ENCODE measurements at places on chromosomes 3 and 15. TPM values are rescaled to one million over a fixed set of nuclear protein-coding genes. Genes with fewer than 3 reads are reported as not detected.

DNA sequence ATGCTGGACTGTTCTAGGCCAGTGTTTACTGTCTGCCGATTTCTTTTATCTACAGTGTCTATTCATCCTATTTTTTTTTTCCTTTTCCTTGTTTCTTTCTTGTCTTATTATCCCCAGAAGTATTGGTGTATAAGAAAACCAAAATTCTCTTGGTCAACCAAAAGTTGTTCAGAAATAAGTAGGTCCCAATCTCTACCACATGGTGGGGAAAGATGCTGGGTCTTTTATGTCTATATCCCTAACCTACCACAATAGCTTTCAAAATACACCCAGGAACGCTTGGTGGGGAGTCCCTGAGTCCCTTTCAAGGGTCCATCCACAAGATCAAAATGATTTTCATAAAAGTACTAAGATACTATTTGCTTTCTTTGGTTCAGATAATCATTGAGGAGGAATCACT is 225.6 kb downstream of the CLSTN2 start:
- no peak for DNase-seq

GRCh38 chr3:52216585-52217408 is 8.6 kb downstream of the TLR9 start:
- DNase-seq, result peak; percentile 96

- no peak for DNase-seq
Measured at GRCh38 chr3:109045271-109046040, 72.5 kb downstream of the MORC1 start.

DNA sequence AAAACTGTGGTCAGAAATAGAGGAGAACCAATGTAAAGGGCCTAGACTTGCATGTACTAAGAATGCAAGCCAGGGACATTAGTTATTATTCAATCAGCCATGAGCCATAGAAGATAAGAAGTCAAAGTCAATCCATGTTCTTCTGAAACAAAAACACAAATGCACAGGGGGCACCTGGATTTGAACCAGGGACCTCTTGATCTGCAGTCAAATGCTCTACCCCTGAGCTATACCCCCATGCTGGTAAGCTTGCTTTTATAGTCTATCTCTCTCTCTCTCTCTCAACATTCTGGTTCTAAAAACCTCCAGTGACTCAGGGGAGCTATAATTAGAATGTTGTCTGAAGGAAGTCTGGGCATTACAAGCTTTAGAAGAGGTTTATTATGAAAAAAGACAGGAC is 85.6 kb upstream of the ACP3 start:
- peak; percentile 71 for DNase-seq

- DNase-seq, result no peak
Measured at GRCh38 chr15:59764775-59765174, 75.7 kb upstream of the BNIP2 start.

GRCh38 chr3:50591196-50591741 is 20.3 kb downstream of the CISH start:
- DNase-seq, result no peak

DNA sequence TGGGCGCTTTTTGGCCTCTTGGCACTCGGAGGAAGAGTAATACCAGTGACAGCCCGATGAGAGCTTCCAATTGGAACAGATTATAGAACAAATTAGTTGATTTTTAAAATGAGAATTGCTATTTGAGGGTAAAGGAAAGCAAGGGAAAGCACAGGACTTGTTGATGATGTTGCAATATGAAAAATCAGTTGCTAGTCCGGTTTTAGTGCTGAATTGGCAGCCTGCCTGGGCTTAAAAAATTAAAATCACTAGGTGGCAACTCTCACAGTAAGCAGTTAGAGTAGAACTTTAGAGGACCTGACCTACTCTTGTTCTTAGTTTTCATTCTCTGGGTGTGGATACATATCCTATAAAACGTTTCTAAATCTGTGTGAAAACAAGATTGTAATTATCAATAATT is 2.1 kb upstream of the SCAANT1 start:
- DNase-seq, result no peak

DNA sequence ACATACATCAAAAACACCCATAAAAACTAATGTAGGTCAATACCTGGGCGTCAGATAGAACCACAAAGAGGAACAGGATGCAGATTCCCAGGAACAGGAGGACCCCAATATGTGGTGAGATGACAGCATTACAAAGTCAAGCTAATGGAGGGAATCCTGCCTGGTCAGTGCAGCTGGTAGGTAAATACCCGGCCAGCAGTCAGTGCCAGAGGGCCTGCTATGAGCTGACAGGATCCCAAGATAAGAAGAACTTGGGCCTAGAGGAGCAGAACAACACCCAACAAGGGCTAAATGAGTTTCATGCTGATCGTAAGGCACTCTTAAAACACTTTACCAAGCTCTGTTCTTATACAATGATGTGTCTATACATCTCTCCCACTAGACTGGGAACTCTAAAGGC is 61.2 kb upstream of the KCNMB2 start:
- DNase-seq, result no peak

DNA sequence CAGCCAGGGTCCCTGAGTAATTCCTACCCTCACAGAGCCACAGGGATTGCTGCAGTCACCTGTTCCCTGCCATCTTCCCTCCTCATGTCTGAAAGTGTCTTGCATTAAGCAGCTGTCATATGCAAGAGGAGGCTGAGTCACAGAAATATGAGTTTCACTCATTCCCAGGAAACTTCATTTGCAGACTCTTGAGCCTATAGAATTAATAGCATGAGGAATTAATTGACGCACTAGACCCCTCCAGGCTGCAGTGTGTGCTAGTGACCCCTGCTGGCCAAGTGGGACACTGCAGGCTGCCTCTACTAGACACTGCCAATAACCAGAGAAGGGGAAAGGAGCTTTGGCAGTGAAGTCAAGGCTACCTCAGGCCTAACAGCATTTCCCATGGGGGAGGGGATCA is 50.6 kb upstream of the SLC6A1 start:
- DNase-seq, result peak; percentile 66

DNA sequence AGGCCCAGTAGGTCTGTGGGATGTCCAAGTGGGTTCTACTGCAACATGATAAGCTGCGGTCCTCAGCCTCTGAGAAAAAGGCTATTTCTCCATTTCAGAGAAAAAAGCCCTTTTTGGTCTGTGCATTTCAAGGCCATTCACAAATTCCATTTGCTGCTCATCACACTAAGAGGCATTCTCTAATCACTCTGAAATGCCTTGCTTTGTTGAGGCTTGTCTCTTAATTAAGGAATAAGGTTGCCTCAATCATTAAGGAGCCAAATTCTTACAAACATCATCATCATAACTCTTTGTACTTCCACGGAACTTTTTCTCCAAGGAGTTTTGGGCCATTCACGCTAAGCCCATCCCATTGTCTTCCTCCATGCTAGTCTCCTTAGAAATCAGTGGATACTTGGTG is 74.4 kb downstream of the BOC start:
- DNase-seq, result peak; percentile 81

DNA sequence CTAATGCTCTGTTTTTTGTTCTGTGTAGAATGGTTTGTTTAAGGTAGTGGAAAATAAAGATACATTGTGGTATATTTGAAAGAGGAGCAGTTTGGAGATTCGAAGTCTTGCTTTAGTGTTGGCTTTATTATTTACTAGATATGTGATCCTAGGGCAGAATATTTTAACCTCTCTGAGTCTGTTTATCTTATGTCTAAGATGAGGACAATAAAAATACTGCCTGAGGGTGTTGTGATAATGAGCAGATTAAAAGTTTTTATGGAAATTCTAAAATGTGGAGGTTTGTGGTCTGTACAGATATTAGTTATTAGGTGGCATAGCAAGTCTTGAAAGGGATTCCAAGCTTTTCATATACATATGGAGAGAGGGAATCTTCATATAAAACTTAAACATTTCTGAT is 15.0 kb downstream of the TCF12 start:
- DNase-seq, result no peak

SEC62 gene
- 50.0 TPM for total RNA-seq

EBLN2 gene
- total RNA-seq, result 1.9 TPM

Data from foreskin keratinocyte (primary cell).